Activated CD8-positive, alpha-beta memory T cell treated with anti-CD3 and anti-CD28 coated beads, Interleukin-2, amount 10 ng/mL, durations not matched to agents 7 days and 5 days (primary cell): ENCODE measurements at places on chromosomes 5 and 9. TPM values are rescaled to one million over a fixed set of nuclear protein-coding genes. Genes with fewer than 3 reads are reported as not detected.
A peak's percentile ranks its signal among the peaks of the same experiment; 100 is the strongest.

Gene SLC1A1
- 0.14 TPM for total RNA-seq

Gene STK32A
- not detected for total RNA-seq

DNA sequence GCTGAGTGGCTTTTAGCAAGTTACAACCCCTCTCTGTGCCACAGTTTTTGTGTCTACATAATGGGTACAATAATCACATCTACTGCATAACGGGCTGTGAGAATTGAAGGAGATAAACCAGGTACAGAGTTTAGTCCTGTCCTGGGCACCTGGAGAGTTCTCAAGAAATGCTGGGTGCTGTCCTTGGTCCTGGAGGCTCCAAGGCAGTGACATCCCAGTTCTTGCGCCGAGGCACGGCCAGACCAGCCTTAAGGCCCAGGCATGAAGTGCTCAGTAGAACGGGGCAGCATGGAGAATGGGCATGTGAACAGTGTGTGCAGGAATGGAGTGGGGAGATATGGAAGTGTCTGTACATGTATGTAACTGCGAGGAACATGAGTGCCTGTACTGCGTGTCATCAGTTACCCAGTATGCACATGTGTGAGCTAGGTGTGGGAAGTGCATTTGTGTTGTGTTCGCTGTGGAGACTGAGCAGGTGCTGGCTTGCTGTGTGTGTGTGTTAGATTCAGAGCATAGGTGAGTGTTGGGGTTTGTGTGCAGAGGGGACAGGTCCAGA lies 6.3 kb upstream of the UNC5A start:
- peaks cover 30% of the 10 kb centered on the region for H3K27me3 ChIP-seq
- H3K27ac ChIP-seq = no peak overlapping the region
- H3K36me3 ChIP-seq = no peaks in the 10 kb centered on the region
- H3K4me3 ChIP-seq = no peak overlapping the region
- H3K4me1 ChIP-seq = no peaks in the 10 kb centered on the region

DNA sequence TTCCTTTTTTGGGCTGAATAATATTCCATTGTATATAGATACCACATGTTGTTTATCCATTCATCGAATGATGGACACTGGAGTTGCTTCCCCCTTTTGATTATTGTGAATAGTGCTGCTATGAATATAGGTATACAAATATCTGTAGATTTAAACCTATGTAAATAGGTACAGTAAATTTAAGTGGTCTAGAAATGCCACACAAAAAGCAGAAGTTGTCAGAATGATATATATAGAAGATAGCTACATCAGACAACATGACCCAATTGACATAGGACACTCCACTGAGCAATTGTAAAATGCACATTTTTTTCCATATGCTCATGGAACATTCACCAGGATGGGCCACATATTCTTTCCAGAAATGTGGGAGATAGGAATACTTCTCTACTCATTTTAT lies 77.6 kb downstream of the SMIM15 start:
- H3K4me3 ChIP-seq = no peak overlapping the region
- H3K27ac ChIP-seq = no peak overlapping the region
- H3K36me3 ChIP-seq = peaks cover 7% of the 10 kb centered on the region
- no peaks in the 10 kb centered on the region for H3K27me3 ChIP-seq
- no peak for DNase-seq

DNA sequence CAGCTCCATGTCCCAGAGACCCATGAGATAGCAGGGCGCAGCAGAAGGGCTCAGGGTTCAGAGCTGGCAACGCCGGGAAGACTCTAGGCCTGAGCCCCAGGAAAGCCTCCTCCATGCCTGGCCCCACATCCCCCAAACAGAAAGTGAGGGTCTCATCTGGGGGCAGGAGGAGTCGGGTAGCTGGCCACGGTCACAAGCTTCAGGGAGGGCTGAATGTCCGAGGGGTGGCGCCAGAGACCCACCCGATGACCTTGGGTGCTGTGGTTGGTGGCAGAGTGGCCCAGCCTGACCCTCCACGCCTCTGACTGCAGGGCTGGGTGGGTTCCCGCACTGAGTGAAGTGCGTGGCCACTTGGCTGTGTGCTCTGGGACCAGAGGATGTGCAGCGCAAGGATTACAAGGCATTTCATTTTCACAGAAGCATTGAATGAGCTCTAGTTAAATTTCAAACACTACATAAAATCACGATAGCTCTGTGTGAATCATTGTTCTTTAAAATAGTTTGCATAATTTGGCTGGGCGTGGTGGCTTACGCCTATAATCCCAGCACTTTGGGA lies 3.0 kb downstream of the C8G start:
- H3K27me3 ChIP-seq = no peaks in the 10 kb centered on the region
- peaks cover 16% of the 10 kb centered on the region for H3K4me1 ChIP-seq
- peak overlapping the region; percentile 54 for H3K27ac ChIP-seq
- peak overlapping the region; percentile 15 for H3K4me3 ChIP-seq
- H3K36me3 ChIP-seq = no peaks in the 10 kb centered on the region

DNA sequence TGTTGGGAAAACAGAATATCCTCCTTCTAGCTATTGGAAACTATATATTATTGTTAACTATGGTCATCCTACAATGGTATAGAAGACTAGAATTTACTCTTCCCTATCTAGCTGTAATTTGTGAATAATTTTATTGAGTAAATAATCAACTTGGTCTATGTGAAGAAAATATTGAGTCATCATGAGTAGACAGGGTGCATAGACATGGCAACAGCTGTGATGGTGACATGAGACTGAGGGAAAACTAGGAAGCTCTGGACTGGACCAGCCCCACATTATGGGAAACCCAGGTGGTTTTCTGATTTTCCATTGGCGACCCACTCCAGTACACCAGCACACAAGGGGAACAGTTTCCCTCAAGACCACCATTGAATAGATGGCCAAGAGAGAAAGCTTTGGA lies 95.0 kb downstream of the APBA1 start:
- no peak for DNase-seq
- peaks cover 7% of the 10 kb centered on the region for H3K27me3 ChIP-seq
- no peak overlapping the region for H3K4me3 ChIP-seq
- no peaks in the 10 kb centered on the region for H3K4me1 ChIP-seq
- no peak overlapping the region for H3K27ac ChIP-seq

Gene NOL8
- 64.1 TPM for total RNA-seq

GRCh38 chr9:107246259-107247254 lies 36.5 kb upstream of the RAD23B start:
- no peaks in the 10 kb centered on the region for H3K36me3 ChIP-seq
- peaks cover 28% of the 10 kb centered on the region for H3K4me1 ChIP-seq
- peaks cover 6% of the 10 kb centered on the region for H3K27me3 ChIP-seq
- DNase-seq = peak; percentile 43
- H3K4me3 ChIP-seq = no peak overlapping the region
- H3K27ac ChIP-seq = peak overlapping the region; percentile 46

DNA sequence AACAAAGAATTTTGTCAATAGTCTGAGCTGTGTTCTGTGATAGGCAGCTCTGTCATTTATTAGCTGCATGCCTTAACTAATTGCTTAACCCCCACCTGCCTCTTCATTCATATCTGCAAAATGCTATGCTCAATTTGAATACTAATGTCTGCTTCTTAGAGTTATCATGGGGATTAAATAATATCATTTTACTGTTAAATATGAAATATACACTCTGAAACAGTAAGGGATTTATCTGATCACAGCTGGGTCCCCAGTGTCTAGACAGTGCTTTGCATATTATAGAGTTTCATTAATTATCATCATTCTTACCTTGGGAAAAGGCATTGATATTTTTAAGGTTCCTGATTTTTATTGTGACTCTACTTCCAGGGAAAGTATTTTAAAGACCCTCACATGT lies 12.0 kb downstream of the TEX48 start:
- H3K4me3 ChIP-seq = no peak overlapping the region
- DNase-seq = no peak
- H3K36me3 ChIP-seq = peaks cover 6% of the 10 kb centered on the region
- H3K27ac ChIP-seq = no peak overlapping the region

Gene ADRB2
- total RNA-seq = 4.4 TPM

- no peak for DNase-seq
- peaks cover 4% of the 10 kb centered on the region for H3K4me1 ChIP-seq
- no peaks in the 10 kb centered on the region for H3K36me3 ChIP-seq
- H3K4me3 ChIP-seq = peak overlapping the region; percentile 32
- peaks cover 56% of the 10 kb centered on the region for H3K27me3 ChIP-seq
- H3K27ac ChIP-seq = no peak overlapping the region
Measured at GRCh38 chr9:69325409-69326212, 596 bp downstream of the ENTREP1 start.

Gene IFNA1
- total RNA-seq = not detected

DNA sequence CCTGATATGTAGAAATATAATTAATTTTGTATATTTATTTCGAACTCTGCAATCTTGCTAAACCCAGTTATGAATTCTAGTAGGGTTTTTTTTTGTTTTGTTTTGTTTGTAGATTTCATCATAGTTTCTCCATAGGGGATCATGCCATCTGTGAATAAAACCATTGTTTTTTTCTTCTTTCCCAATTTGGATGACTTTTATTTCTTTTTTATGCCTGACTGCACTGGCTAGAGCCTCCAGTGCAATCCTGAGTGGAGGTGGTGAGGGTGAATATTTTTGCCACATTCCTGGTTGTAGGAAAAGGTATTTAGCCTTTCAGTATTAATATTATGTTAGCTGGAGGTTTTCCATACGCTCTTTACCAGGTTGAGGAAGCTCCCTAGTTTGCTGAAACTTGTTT lies 70.0 kb upstream of the GFPT2 start:
- H3K36me3 ChIP-seq = no peaks in the 10 kb centered on the region
- no peak for DNase-seq
- no peak overlapping the region for H3K4me3 ChIP-seq

- no peak overlapping the region for H3K4me3 ChIP-seq
- no peak for DNase-seq
- no peaks in the 10 kb centered on the region for H3K36me3 ChIP-seq
- peaks cover 8% of the 10 kb centered on the region for H3K27me3 ChIP-seq
Measured at GRCh38 chr5:132273631-132274030, 16.1 kb downstream of the PDLIM4 start.

DNA sequence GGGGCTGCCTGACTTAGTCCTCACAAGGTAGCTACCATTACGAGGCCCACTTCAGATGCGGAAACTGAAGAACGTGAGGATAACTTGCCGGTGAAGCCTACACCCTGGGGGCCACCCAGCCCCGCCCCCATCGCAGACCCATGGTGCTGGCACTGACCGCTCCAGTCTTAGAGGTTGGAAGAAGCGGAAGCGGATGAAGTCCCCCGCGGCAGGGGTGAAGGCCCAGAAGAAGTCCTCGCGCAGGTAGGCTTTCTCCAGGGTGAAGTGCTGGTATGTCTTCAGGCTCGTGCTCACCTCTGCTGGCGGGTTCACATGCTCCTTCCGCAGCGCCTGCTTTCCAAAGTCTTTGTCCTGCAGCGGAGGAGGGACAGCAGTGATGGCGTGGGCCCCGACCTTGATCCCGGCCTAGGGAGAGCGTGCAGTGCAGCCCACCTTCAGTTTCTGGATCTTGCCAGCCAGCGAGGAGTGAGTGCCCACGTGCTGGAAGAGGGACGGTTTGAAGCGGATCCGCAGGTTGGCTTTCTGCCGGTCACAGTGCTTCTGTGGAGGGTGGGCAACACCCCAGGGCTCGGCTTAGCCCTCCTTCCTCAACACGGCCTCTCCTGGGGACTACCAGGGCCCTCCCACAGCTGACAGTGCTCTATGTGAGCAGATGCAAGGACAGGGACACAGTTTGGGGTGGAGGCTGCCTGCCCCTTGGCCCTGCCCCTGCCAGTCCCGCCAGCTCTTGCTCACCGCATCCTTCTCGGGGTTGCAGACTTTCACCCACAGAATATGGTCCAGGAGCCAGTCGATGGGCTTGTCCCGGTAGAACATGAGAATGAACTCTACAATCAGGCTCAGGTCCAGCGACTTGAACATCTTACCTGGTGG lies 5.2 kb downstream of the LTC4S start:
- H3K4me3 ChIP-seq = no peak overlapping the region
- no peak for DNase-seq
- H3K36me3 ChIP-seq = peaks cover 10% of the 10 kb centered on the region
- no peaks in the 10 kb centered on the region for H3K27me3 ChIP-seq

DNA sequence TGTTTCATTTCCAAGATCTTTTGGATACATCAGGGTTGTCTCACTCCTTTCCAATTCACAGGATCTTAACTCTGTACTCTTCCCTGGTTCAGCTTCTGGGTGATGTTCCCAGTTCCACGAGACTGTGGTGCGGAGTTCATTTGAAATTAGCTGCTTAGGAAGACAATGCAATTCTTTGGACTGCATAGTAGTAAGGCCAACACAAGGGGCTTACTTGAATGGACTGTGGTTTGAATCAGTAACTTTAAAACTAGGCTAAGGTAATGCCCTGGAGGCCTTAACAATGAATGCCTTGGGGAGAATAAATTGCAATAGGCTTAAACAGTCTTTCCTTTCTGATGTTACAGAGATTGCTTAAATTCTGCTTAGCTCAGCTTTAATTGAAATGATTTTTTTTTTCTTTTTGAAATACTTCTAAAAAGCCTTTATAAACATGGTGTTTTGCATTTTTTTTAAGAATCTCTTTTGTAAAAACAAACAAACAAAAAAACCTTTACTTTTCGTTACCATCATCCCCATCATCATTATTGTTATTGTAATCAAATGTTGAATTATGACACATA lies 133.8 kb upstream of the MEF2C start:
- H3K27ac ChIP-seq = no peak overlapping the region
- no peaks in the 10 kb centered on the region for H3K27me3 ChIP-seq
- no peaks in the 10 kb centered on the region for H3K36me3 ChIP-seq
- H3K4me3 ChIP-seq = no peak overlapping the region

Gene IL13
- total RNA-seq = 4.8 TPM

Gene RPL7A
- 2,113 TPM for total RNA-seq

Gene PCDHGA4
- total RNA-seq = not detected

GRCh38 chr5:150034662-150035061 lies 34.1 kb downstream of the HMGXB3 start:
- H3K4me1 ChIP-seq = peaks cover 9% of the 10 kb centered on the region
- H3K27ac ChIP-seq = no peak overlapping the region
- H3K36me3 ChIP-seq = peaks cover 70% of the 10 kb centered on the region
- H3K27me3 ChIP-seq = no peaks in the 10 kb centered on the region
- DNase-seq = no peak
